Activated T-helper 17 cell treated with anti-CD3 and anti-CD28 coated beads, Interleukin-2, amount 50 U/mL, for 72 hours (primary cell): ENCODE measurements at places on chromosomes 2 and 18. TPM values are rescaled to one million over a fixed set of nuclear protein-coding genes. Genes with fewer than 3 reads are reported as not detected.
A peak's percentile ranks its signal among the peaks of the same experiment; 100 is the strongest.

- ATAC-seq, result no peak
Measured at GRCh38 chr2:176067589-176068418, 16.0 kb downstream of the EVX2 start.

DNA sequence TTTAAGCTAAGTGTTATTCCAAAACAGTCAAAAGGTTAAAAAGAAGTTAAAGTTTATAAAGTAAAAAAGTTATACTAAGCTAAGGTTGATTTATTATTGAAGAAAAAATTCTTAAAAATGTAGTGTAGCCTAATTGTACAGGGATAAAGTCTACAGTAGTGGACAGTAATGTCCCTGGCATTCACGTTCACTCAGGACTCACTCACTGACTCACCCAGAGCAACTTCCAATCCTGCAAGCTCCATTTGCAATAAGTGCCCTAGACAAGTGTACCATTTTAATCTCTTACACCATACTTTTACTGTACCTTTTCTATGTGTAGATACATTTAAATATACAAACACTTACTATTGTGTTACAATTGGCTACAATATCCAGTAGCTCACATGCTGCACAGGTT is 86.1 kb downstream of the CACNB4 start:
- ATAC-seq, result no peak

GRCh38 chr2:241815477-241816430 is 6.8 kb downstream of the NEU4 start:
- no peak for ATAC-seq

- ATAC-seq, result peak; percentile 78
Measured at GRCh38 chr2:46270384-46270783, 26.8 kb upstream of the EPAS1 start.

The FBXO36 gene
- total RNA-seq, result 0.67 TPM

GRCh38 chr2:122815120-122815519 is 1059.7 kb downstream of the TSN start:
- no peak for ATAC-seq

DNA sequence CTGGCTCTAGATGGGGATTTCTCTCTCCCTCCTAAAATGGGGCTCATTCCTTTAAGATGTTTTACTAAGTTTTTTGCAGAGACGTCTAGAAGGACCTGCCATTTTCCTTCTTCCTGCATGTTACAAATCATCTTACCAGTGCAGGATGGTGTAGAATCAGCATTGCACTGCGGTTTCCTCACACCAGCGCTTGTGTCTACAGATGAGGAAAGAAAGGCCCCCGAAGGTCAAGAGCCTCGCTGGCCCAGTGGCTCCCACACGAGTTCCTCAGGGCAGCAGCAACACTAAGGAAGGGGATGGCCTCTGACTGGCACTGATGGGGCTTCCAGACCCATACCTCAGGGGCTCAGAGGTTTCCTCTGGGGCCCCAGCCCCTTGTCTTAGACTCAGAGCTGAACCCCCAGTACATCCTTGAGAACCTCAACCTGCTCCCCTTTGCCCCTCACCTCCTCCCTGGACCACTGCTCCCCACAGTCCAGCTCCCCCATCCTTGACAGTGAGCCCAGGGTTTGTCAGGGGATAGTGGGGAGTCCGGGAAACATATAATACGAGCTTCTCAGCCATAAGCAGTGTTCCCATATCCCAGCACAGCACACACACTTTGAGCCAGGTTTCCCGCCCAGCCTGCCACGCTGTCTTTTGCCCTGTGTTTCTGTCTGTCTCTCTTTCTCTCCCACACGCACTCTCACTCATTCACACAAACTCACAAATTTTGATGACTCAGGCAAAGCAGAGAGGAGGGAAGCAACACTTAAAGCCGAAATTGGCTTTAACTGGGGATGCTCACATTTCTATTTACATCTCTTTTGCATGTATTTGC is 29.4 kb downstream of the ZFP36L2 start:
- ATAC-seq, result no peak

The ARHGEF33 gene
- total RNA-seq, result not detected

- no peak for ATAC-seq
Measured at GRCh38 chr2:107694667-107695066, 132.0 kb upstream of the RGPD4 start.

The POTEI gene
- not detected for total RNA-seq

GRCh38 chr2:3758906-3759305 is 55.5 kb downstream of the DCDC2C start:
- ATAC-seq, result no peak

The UGP2 gene
- total RNA-seq, result 114 TPM

DNA sequence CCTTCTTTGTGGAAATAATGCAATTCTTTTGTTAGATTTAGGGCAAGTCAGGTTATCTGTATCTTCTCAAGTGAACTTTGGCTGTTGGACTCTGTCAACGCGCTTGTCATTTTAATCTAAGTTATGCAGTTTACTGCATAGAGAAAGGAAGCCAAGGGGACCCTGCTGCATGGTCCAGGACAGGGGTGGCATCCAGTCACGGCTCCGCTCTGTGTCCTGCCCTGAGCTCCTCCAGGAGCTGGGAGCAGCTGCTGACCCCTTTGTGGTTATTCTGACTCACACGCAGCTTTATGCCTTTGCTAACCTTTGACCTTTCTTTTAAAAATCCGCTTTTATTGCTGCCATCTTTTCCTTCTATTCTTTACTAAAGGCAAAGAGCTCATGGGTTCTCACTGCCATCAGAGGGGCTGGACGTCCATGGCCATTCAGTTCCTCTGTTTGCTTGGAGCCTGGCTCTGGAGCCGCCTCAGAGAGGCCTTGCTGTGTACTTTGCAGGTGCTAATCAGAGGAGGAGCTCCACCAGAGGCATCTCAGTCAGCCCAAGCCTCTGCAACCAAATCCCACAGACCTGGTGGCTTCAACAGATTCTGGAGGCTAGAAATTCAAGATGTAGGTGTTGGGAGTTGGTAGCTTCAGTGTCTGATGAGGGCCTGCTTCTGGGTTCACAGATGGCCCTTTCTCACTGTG is 39.3 kb downstream of the SNTG2 start:
- ATAC-seq, result no peak

- no peak for ATAC-seq
Measured at GRCh38 chr2:205746420-205746785, 64.1 kb downstream of the NRP2 start.

The ESCO1 gene
- 20.4 TPM for total RNA-seq

- ATAC-seq, result peak; percentile 18
Measured at GRCh38 chr2:20390524-20391123, 40.0 kb upstream of the PUM2 start.

DNA sequence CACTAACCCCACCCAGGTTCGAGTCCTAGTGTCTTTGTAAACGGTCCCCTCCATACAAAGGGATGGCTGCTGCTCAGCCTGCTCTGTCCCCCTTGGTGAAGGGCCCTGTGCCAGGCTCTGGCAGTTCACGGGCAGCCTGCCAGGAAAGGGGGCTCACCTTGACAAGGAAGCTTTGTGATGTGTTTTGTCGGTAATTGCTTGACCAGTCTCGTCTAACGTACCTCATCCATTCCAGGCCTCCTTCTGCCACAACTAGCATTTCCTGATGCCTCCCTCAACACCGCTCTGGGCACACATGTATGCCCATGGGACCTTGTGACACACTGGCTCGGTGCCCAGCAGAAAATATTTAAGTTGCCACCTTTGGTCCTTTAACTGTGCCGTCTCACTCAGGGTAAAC is 171.9 kb downstream of the KLHL29 start:
- no peak for ATAC-seq

DNA sequence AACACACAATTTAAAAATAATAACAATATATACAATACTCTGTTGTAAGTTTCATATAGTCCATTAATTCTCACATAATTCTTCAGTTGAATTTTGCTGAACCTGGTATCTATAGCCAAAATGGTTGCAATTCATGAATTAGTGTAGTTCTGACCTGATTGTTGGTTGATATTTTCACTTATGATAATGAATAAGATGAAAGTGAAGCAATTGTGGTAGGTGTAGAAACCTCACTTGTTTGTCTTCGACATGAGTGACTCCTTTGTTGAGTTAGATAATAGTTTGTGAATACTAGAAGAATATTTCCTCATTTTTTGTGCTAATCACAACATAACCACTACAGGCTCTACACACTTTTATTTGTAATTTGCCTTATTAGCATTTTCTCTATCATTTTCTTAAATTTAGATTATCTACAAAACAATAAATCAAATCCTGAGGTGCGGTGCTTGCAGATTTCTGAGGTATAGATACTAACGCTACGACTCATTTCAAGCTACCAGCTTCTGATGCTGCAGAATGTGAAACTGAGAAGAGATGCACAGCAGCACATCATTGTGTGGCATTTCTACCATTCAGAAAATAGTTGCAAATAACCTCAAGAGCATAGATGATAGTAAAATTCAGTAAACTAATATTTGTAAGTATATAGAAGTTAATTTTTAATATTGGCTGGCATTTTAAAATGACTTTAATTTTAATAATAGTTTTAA is 117.9 kb downstream of the KCNH7 start:
- ATAC-seq, result peak; percentile 75

The ARHGAP15 gene
- 93.3 TPM for total RNA-seq

DNA sequence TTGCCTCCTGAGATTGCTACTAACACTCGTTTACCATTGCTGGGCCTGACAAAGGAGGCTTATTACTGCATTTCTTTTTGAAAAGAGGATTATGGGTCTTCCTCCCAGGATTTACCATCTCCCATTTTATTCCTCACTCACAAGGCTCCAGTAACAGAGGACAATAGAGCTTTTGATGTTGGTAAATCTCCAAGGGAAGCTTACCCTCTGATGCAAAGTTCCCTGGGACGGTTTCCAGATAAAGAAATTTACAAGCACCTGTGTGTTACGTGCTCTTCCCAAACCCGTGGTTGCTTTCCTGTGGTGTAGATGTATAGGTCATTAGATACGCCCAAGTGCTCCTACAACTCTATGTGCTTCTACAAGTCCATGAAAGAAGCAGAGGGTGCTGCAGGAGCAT is 17.1 kb downstream of the VSNL1 start:
- no peak for ATAC-seq

The APCDD1 gene
- not detected for total RNA-seq

DNA sequence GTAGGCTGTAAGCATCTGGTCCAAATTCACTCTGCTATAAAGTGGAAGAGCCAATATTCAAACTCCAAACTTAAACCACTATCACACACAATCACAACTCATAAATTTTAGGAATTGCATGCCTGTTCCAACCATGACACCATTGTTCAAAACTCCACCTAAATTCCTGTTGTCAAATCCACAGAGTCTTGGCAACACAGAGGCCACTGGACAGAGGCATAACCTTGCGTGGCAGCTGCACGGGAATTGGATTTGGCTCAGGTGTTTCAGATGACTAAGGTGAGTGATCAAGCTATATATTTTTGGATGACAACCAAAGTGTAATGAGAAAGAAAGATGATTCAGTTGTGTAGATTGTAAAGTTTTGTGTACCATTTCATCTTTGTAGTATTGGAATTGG is 422.7 kb upstream of the TNP1 start:
- no peak for ATAC-seq

DNA sequence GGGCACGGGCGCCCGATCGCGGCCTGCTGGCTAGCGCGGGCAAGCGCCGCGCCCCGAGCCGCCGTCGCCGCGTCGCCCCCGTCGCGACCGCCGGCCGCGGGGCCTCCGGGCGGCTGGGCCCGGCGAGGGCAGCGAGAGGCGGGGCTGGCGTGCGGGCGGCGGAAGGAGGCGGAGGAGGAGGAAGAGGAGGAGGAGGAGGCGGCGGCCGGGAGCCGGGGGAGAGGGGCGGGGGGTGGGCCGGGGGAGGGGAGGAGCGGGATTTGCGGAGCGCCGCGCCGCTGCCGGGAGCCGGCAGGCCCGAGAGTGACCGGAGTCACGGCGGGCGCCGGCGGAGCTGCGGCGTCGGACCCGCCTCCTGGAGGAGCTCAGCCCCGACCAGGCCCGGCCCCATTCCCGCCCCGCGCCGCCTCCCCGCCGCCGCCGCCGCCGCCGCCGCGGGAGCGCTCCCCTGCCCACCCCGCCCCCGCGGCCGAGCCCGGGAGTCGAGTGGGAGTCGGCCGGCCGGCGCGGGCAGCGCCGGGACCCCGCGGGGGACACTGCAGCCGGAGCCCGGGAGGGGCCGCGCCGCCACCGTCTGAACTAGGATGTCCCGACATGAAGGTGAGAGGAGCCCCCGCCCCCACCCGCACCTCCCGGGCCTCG is at the start of gene KCMF1:
Gene KCMF1, plus strand, starts transcription at position 294 of the 642 bp plus-strand sequence. Its CDS starts 291 bp downstream, at position 585.
- peak; percentile 69 for ATAC-seq

The SLC30A3 gene
- not detected for total RNA-seq

- ATAC-seq, result peak; percentile 59
Measured at GRCh38 chr18:3060667-3061580, 48.0 kb upstream of the LPIN2 start.

- no peak for ATAC-seq
Measured at GRCh38 chr2:152626911-152627339, 90.3 kb downstream of the PRPF40A start.
